ENCODE measurements at places on chromosomes 2 and 18.

DNA sequence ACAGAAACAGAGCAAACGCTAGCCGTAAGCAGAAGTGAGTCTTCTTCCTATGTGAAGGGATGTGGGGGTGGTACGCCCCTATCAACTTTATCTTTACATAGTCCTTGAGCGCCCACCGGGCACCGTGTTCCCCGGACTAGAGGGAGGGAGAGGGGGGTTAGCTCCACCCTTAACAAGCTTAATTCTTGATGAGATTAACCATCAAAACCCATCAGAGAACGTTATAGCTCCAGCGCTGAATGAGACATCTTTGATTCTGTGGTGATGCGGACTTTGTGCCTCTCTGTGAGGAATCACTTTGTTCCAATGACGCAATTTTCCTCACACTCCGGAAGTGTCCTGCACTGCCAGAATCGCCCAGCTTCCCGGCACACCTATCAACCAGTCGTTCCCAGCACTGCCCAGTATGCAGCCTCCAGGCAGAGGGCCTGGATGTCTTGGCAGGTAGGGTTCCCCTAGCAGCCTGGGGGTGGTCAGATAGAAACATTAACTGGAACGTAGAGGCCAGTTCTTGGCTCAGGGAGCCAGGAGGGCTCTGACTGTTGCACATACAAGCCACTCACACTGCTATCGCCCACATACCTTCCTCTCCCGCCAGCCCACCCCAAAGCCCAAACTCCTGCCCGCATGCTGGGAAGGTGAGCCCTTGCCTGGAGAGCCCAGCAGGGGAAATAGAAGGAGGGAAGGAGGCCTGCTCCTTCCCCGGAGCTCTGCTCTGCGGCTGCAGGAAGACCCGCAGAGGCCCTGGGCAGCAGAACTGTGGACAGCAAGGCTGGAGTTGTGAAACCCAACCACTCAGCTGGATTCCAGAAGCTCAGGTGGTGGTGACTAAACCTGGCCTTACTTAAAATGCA lies 1.9 kb upstream of the ODC1 start:
- no peak for DNase-seq

- no peak for DNase-seq
Observed at GRCh38 chr2:119263656-119264055, 40.0 kb downstream of the STEAP3 start.

- no peak for DNase-seq
Observed at GRCh38 chr2:9762941-9763340, 80.3 kb upstream of the TAF1B start.

GRCh38 chr2:86323273-86324021 lies 14.0 kb downstream of the REEP1 start:
- DNase-seq = no peak

GRCh38 chr18:41113885-41114482 lies 841.0 kb upstream of the PIK3C3 start:
- no peak for DNase-seq

DNA sequence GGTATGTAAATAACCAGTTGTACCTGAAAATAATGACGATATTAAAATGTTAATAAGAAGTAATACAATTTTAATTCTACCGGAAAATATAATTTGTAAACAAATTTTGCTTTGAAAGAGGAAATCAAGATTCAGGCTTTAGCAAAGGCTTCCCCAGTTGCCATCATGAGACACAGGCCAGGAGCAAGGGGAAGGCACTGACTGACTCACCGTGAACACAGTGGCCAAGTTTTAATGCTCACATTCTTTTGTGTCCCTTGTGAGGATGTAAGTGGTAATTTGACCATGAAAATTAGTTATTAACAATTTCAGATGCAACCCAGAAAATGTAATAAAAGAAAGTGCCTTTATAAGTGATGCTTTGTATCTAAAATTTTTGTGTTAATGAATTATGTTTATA lies 164.1 kb downstream of the GREB1L start:
- no peak for DNase-seq

- no peak for DNase-seq
Observed at GRCh38 chr2:24259316-24259715, 84.5 kb downstream of the FAM228A start.

DNA sequence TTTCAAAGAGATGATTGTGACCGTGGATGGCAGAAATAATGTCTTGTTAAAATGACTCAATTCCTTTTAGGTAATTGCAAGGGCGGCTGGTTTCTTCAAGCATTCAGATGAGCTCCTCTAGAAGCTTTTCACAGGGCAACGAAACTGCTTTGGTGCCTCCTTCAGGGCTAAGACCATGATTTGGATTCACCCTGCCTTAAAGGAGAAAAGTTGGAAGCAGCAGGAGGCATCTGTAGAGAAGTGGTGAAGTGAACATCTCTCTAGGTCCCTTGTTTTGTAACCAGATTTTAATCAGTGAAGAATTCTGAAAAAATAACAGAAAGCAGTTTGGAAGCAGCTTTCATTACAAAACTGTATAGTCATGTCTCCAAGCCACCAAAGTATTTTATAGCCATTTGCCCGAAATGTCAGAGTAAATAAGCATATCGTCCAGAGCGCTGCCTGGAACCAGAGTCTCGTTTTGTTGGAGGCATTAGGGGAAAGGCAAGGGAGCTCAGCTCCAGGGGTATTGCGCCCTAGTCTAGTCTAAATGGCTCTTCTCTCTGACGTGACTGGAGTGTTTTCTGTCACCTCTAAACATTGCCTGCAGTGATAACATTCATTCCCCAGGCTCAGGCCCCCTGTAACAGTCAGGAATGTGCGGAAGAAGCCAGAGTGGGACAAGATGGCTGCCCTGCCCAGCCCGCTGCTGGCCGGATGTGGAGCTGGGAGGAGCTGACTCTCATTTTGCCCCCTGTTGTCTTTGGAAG lies 57.8 kb upstream of the ITGB6 start:
- no peak for DNase-seq
